ENCODE measurements at places on chromosomes 16 and 17.
A peak's percentile ranks its signal among the peaks of the same experiment; 100 is the strongest.

DNA sequence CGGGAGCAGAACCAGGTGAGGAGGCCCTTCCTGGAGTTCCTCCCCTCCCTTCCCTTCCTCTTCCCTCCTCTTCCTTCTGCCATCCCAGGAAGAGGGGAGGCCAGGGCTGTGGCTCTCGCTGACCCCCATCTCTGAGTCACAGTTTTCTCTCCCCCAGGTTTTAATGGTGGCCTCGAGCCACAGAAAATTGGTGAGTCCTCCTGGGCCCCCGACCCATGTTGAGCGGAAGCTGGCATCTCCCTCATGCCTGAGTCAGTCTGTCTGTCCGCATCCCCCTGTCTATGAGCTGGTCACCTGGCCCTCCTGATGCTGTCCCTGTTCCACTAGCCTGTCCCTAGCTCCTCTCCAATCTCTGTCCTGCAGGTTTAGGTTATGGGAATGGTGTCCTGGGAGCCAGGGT lies 12.8 kb upstream of the CLDN9 start:
- DNase-seq: no peak

DNA sequence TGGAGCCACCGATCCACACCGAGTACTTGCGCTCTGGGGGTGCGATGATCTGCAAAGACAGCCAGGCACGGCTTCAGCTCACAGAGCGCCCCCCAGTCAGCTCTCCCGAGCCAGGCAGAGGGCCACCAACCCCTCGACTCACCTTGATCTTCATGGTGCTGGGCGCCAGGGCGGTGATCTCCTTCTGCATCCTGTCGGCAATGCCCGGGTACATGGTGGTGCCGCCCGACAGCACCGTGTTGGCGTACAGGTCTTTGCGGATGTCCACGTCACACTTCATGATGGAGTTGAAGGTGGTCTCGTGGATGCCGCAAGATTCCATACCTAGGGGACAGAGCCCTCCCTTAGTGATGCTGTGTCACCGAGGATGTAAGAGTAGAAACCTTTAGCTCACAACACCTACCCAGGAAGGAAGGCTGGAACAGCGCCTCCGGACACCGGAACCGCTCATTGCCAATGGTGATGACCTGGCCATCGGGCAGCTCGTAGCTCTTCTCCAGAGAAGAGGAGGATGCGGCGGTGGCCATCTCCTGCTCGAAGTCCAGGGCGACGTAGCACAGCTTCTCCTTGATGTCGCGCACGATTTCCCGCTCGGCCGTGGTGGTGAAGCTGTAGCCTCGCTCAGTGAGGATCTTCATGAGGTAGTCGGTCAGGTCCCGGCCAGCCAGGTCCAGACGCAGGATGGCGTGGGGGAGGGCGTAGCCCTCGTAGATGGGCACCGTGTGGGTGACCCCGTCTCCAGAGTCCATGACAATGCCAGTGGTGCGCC lies 1.6 kb downstream of the ACTG1 start:
- DNase-seq: no peak

- peak; percentile 17 for DNase-seq
Measured at GRCh38 chr17:49755663-49756283, 8.2 kb downstream of the FAM117A start.

DNA sequence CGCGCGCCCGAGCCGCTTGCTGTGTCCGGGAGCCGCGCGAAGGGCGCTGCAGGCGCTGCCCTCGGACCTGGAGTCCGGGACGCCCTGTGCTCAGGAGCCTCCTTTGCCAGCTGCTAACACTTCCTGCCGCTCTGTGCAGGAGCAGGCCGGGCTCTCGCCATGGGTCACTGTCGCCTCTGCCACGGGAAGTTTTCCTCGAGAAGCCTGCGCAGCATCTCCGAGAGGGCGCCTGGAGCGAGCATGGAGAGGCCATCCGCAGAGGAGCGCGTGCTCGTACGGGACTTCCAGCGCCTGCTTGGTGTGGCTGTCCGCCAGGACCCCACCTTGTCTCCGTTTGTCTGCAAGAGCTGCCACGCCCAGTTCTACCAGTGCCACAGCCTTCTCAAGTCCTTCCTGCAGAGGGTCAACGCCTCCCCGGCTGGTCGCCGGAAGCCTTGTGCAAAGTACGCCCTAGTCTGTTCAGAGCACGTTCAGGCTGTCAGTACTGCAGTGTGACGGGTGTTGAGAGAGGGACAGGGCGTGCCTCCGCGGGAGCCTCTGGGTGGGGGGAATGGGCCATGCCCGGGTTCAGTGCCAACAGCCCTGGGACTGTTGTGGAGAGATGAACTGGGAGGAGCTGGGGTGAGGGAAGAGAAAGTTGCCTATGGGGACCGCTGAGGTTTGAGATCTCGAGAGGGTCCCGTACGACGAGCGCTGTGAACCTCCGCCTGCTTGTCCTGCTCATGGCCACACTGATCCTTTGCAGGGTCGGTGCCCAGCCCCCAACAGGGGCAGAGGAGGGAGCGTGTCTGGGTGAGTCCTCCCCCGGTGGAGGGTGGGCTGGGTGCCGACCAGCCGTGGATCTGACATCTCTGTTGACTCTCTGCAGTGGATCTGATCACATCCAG lies 1.3 kb downstream of the ZNF276 start:
- DNase-seq: no peak

GRCh38 chr16:54093281-54093680 lies 193.3 kb downstream of the IRX3 start:
- no peak for DNase-seq

GRCh38 chr17:72634621-72635020 lies 457.9 kb downstream of the SLC39A11 start:
- no peak for DNase-seq

DNA sequence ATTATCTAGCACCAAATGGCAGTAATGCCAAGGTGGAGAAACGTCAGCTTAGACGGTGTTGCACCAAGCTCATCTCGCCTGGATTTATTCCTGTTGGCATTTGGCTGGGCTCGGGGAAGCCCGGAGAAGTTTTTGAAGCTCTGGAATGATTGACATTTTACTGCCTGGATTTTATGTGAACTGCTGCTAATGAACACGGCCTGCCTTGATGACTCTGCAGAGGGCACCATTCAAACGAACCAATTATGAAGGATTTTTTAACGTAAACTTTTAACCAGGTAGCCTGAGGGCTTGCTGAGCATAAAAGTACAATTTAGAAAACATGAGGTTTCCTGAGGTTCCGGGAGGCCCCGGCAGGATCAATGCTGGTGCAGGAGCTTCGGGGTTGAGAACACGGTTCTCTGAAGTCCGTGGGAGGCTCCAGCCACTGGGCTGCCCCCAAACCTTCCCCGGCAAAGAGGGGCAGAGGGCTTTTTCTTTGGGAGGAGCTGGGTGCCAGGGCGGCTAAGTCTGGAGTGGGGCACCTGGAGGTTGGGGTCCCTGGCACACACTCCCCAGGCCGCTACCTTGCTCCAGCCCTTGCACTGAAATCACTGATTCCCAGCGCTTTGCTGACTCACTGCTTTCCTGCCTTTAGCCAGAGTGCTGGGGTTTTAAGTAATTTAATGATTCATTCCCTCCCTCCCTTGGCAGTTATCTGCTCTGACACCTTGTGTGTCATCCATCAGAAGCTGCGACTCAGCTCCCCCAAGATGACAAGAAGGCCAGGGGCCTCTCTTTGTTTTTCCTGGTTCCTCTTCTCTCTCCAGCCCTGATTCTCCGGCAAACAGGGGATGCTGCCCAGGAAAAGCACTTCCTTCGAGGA lies 161.2 kb upstream of the IRX3 start:
- DNase-seq: no peak

Measured in NCI-H510A treated with DMSO at 0.1 percent for 48 hours (cell line).